ENCODE measurements at places on chromosomes 13 and 19.

- no peak for DNase-seq
Observed at GRCh38 chr13:27353166-27353583, 71.2 kb upstream of the GTF3A start.

GRCh38 chr13:41995336-41995735 lies 34.4 kb upstream of the VWA8 start:
- DNase-seq: no peak

DNA sequence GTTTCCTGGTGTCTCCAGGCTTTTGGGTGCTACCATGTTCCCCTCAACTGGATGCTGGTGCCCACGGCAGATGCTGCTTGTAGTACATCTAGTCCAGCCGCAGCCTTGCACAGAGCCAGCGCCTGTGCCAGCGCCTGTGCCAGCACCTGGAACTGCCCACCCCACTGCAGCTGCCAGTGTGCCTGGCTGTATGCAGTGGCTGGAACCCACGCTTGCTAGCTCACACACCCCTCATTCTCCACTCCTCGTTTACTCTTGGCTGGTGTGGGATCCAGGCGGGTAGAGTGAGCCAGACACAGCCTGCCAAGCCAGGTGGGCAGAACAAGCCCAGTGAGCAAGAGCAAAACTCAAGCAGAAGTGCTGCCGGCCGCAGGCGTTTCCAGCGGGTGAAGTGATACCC lies 428.6 kb downstream of the SLITRK1 start:
- DNase-seq: no peak

DNA sequence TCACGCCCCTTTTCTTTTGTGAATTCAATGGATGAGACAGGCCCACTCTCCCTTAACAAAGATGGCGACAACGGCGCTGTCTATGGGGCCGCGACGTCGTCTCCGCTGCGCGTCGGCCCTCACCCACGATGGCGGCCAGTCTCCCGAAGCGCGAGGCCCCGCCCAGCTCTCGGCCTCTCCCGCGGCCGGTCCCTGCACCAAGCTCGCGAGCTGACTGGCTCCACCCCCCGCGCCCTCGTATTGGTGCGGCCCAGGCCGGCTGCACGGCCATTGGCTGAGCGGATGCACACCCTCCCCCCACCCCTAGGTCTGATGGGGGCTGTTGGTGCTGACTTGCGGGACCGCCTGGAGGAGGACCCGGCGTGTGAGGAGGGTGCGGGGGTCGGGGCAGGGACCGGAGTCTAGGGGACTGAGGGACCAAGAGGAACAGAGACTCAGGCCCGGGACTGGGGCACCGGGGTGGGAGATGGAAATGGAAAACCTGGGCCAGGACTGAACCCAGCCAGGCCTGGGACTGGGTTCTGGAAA lies 4.8 kb downstream of the SPHK2 start:
- DNase-seq: peak; percentile 94

DNA sequence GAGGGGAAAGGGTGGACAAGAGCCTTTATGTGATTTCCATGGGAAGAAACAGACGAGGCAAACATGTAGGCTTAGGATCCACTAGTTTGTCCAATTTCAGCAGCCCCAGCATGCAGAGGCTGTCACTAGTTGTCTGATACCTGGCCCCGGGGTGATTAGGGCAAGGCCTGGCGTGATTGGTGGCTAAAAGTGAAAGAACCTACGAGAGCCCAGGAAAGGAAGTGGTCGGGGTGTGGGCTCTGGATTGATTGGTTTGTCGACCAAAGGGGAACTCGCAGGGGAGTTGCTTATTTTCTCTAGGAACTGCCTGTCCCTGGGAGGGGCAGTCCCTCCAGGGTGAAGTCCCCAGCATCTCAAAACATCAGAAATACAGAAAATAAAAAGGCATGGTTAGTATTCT lies 64.2 kb upstream of the UQCRFS1 start:
- DNase-seq: no peak

DNA sequence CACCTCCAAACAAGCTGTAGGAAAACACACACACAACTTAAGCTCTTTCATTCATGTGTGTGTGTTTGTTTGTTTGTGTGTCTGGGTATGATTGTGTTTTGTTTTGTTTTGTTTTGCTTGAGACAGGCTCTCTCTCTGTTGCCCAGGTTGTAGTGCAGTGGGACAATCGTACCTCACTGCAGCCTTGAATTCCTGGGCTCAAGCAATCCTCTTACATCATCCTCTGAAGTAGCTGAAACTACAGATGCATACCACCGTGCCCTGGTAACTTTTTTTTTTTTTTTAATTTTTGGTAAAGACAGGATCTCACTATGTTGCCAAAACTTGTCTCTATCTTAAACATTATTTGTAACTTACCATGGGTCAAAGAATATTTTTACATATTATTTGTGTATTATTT lies 431.7 kb downstream of the SLITRK1 start:
- no peak for DNase-seq

- no peak for DNase-seq
Observed at GRCh38 chr19:5472286-5472685, 17.1 kb downstream of the ZNRF4 start.

DNA sequence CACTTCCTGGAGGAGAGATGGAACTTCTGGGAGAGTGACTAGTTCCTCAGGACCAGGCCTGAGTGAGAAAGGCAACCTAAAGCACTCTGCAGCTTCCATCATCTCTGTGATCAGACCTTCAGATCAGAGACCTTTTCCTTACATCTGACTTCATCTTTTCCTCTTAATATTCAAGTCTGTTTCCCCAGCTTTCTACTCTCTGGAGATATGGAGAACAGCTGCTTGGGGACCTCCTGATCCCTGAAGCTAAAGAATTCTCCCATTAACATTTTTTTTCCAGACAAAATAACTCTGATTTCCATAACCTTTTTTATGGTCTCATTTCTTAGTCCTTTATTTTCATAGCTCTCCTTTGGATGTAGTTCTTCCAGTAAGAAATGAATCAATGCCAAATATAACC lies 133.4 kb upstream of the FNDC3A start:
- no peak for DNase-seq

DNA sequence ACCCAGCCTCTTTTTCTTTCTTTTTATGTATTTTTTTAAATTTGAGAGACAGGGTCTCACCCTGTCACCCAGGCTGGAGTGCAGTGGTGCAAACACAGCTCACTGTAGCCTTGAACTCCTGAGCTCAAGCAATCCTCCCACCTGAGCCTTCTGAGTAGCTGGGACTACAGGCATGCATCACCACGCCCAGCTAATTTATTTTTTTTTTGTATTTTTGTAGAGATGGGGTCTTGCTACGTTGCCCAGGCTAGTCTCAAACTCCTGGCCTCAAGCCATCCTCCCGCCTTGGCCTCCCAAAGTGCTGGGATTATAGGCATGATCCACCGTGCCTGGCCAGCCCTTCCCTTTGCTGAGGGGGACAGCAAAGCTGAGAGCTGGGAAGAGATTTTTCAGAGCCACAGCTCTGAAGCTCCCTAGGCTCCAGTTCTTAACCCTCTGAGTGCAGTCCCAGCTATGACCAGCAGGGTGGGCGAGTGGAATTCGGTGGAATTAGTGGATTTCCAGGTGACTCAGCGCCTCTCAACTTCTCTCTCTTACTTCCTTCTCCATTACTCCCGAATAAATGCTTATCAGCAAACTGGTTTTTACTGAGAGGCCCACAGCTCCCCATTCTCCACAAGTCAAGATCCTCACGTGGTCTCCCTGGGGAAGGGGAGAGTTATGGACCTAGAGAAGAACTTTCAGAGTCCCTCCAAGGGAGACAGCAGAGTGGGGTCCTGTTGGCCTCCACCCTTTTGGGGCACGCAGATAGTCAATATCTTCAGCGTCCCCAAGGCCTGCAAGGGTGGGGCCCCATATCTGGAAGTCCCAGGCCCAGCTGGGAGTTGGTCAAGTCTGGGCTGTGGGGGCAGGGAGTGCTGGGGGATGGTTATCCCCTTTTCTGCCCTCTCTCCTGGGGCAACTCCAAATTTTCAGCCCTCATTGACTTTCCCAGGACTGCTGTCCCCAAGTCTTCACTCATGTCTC lies 1.2 kb downstream of the BLVRB start:
- peak; percentile 35 for DNase-seq

DNA sequence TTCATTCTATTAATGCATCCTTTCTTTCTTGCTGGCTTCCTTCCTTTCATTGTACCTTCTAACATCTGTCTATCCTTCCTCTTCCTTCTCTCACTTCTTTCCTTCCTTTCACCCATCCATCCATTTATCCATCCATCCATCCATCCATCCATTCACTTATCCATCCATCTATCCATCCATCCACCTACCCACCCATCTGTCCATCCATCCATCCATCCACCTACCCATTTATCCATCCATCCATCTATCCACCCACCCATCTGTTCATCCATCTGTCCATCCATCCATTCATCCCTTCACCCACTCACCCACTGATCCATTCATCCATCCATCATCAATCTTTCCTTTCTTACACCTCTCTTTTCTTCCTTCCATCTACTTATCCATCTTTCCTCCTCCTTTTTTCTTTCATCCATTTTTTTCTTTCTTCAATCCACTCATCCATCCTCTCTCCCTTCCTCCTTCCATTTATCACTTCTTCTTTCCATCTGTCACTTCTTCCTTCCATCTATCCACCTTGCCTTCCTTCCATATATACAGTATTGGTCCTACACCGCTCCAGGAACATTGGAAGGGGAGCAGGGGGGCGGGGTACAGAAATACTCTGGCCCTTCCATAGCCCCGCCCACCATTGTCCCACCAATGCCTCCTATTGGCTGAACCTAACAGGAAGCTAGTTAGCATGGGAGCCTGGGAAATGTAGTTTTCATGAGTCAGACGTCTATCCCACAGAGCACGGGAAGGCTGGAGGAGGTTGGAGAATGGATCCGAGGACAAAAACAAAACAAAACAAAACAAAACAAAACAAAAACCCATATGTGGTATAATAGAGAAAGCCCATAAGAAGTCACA lies 45.9 kb downstream of the MBD3L1 start:
- no peak for DNase-seq

- DNase-seq: no peak
Observed at GRCh38 chr19:45474606-45475521, 7.1 kb downstream of the FOSB start.

GRCh38 chr19:34375598-34375997 lies 10.6 kb downstream of the GPI start:
- DNase-seq: no peak

DNA sequence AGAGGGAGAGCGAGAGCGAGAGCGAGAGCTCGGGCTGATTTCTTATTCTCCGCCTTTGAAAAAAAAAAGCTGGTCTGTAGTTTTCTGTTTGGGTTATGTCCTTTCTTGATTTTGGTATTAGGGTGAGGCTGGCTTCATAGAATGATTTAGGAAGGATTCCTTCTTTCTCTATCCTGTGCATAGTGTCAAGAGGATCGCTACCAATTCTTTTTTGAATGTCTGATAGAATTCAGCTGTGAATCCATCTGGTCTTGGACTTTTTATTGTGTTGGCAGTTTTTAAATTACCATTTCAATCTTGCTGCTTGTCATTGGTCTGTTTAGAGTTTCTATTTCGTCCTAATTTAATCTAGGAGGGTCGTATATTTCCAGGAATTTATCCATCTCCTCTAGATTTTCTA lies 1414.6 kb upstream of the MIR17HG start:
- DNase-seq: no peak

- DNase-seq: no peak
Observed at GRCh38 chr19:49496574-49497008, 357 bp downstream of the RPS11 start.

DNA sequence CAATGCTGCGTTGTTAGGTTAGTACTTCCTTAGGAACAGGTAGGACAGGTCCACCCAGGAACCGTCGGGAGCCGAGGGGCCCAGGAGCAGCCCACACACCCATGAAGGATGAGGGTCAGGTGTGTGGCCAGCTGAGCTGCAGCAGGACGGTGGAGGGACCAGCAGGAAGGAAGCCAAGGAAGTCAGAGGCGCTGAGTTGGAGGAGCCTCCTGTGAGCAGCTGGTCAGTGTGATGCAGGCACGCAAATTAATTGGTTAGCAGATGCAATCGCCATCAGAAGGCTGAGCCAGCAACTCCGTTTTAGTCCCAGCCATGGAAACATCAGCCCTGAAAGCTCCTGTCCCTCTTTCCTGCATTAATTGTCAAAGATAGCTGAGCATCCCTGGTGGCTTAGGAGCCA lies 114.9 kb upstream of the SOX1 start:
- DNase-seq: no peak

DNA sequence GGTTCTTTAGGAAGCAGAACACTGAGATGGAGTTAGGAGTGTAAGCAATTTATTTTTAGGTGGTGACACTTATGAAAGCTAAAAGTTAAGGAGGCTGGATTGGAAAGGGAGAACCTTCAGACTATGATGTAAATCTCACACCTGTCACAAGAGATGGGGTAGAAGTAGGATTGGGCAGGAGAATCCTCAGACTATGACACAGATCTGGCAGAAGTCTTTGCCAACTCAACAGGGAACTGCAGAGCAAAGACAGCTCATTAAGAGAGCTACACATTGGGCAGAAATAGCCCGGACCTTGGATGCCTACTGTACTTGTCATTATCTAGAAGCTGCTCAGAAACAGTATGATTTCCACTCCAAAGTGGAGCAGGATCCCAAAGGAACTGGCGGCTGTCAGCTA lies 134.4 kb downstream of the DNAJC15 start:
- DNase-seq: no peak

DNA sequence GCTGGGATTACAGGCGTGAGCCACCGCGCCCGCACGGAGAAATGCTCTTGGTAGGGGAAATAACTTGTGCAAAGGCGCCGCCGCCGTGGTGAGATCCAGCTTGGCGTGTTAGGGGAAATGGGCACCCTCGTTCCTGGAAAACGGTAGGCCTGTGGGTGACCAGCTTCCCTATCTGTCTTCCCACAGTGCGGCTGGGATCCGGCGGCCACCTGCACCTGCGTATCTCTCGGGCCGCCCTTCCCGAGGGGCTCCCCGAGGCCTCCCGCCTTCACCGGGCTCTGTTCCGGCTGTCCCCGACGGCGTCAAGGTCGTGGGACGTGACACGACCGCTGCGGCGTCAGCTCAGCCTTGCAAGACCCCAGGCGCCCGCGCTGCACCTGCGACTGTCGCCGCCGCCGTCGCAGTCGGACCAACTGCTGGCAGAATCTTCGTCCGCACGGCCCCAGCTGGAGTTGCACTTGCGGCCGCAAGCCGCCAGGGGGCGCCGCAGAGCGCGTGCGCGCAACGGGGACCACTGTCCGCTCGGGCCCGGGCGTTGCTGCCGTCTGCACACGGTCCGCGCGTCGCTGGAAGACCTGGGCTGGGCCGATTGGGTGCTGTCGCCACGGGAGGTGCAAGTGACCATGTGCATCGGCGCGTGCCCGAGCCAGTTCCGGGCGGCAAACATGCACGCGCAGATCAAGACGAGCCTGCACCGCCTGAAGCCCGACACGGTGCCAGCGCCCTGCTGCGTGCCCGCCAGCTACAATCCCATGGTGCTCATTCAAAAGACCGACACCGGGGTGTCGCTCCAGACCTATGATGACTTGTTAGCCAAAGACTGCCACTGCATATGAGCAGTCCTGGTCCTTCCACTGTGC lies 2.4 kb downstream of the GDF15 start:
- no peak for DNase-seq

GRCh38 chr19:49894879-49895565 lies 1.7 kb downstream of the IL4I1 start:
- no peak for DNase-seq

GRCh38 chr19:10642473-10643171 lies 11.5 kb upstream of the ILF3 start:
- DNase-seq: no peak

Measured in cerebellar nuclear complex (tissue), 1 donor.